Body of pancreas (tissue), 4 donors: ENCODE measurements at places on chromosomes 3 and 15. TPM values are rescaled to one million over a fixed set of nuclear protein-coding genes. Genes with fewer than 3 reads are reported as not detected.

Gene AADACL2
- not detected for total RNA-seq

Gene CHSY1
- 12.2 TPM for total RNA-seq

- DNase-seq: no peak
Measured at GRCh38 chr3:47104259-47104658, 59.7 kb downstream of the SETD2 start.

DNA sequence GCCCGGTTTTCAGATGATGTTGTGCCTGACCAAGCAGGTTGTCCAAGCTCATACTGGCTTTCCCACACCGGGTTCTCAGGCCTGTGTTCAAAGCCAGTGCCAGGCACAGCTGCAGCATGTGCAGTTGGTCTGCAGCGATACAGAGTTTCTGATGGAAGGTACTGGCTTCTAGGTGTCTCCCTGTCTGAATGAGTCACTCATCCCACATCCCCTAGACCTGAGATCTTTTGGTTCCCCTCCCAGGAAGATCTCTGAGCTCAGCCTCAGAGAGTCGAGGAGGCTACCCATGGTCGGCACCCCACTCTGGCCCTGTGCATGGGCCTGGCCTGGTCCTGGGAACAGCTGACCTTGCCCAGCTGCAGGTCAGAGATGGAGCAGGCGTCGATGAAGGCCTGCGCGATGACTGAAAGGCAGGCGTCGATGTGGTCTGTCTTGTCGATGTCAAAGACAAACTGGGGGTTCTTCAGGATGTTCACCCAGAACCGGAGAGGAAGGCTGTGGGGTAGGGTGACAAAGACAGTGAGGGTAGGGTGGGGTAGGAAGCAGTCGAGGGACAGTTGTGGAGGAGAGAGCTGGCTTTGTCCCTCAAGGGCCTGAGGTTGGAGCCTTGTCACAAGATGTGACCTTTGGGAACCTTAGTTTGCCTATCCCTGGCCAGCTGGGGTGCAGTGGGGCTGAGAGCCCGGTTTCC lies 15.3 kb downstream of the H1-8 start:
- no peak for DNase-seq

DNA sequence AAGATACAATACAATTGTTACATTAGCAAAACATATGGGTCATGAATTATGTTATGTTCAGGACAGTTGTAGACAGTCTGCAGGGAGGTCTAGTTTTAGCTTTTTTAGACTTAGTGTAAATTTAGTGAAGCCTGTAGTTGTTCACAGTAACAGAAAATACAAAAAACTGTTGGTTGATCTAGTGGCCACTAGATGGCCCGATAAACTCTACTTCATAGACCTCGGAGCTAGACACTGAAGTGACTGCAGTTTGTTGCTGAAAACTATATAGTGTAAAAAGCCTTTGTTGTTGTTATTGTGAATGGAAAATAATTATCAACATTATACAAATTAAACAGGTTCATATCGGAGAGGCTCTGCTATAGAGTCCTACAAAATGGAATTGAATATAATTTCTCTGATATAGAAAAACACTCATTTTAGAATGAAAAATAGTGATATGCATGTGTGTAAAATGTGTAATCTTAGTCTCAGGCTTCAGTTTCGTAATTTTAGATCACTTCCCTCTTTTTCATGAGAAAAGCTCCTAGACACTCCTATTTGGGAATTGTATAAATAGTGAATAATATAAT lies 18.3 kb downstream of the MAGEL2 start:
- no peak for DNase-seq
